ENCODE measurements at places on chromosomes 16 and 17.

- peak; percentile 68 for DNase-seq
Observed at GRCh38 chr16:11550791-11551498, 35.8 kb downstream of the LITAF start.

- no peak for DNase-seq
Observed at GRCh38 chr17:78211032-78211431, 3.0 kb upstream of the BIRC5 start.

DNA sequence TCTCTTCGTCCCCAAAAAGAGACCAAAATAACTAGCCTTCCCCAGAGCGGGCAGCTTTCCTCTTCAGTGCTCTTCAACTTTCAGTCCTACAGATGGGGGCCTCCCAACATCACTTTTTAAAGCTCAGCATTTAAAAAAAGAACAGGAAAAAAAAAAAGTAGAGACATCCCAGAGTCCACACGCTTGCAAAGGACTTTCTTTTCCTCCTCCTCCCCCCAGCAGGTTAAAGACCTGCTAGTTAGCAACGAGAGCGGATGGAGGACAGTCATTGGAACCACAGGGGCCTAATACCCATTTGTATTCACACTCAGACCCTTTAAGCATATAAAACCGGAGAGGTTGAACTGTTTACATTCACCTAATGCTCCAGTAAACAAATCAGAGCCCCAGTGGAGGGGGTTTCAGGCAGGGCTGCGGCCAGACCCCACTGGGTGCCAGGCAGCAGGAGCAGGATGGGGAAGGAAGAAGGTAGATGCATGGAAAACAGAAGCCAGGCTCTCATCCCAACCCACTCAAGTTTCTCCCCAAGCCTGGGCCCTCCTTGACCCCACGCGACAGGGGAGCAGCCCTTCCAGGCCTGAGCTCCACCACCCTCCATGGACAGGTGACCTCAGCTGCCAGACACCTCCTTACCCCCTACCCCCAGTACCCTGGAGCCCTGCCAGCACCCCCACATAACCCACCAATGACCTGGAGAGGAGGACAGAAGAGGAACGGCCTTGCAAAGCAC lies 15.2 kb downstream of the ZFHX3 start:
- DNase-seq: peak; percentile 61

DNA sequence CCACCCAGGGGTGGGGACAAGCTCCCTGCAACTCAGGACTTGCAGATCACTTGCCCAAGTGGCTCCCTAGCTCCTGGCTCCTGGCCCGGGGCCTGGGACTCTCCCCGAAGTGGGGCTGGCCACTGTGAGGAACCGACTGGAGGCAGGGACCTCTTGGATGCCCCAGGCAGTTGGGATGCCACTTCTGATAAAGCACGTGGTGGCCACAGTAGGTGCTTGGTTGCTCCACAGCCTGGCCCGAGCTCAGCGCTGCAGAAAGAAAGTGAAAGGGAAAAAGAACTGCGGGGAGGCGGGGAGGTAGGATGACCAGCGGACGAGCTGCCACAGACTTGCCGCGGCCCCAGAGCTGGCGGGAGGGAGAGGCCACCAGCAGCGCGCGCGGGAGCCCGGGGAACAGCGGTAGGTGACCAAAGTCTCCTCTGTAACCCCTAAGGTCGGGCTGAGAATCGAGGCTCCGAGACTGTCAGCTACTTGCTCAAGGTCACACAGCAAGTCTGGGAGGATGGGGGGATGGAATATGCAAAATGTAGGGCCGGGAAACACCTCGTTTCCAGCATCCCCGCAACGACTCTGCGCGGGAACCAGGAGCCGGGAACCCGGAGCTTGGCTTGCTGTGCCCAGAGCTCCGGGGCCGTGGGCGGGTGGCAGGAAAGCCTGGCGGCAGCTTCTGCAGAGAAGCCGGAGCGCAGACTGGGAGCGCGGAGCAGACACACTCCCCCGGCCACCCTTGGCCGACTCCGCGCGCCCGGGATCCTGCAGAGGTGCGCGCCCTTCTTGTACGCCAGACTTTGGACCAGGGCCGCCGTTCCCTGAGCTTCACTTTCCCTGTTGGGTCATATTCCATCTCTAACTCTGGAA lies 1.9 kb downstream of the CIITA start:
- no peak for DNase-seq

- DNase-seq: no peak
Observed at GRCh38 chr16:4882633-4883285, 35.5 kb downstream of the UBN1 start.

- DNase-seq: no peak
Observed at GRCh38 chr16:87762620-87763019, 3.2 kb downstream of the KLHDC4 start.

- DNase-seq: no peak
Observed at GRCh38 chr17:62630365-62631085, 3.1 kb downstream of the MRC2 start.

- DNase-seq: peak; percentile 24
Observed at GRCh38 chr17:48113201-48113676, 5.7 kb downstream of the SNX11 start.

- DNase-seq: no peak
Observed at GRCh38 chr17:42408061-42408460, 15.0 kb downstream of the CAVIN1 start.

DNA sequence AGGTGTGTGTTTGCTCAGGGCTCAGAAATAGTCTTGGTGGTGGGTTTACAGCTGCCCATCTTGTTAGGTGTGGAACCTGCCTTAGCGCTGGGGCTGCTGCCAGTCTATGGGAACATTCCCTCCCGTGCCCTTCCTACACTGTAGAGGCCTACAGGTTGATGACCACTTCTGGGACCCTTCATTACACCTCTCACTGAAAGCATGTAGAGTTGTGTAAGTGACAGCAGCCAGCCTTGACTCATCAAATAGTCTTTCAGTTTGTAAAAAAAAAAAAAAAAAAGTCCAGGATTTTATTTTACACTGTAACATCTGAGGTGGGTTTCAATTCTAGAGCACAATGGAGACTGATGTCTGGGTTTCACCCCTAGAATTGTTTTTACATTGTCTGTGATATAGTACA lies 193.9 kb downstream of the SPECC1 start:
- DNase-seq: no peak

DNA sequence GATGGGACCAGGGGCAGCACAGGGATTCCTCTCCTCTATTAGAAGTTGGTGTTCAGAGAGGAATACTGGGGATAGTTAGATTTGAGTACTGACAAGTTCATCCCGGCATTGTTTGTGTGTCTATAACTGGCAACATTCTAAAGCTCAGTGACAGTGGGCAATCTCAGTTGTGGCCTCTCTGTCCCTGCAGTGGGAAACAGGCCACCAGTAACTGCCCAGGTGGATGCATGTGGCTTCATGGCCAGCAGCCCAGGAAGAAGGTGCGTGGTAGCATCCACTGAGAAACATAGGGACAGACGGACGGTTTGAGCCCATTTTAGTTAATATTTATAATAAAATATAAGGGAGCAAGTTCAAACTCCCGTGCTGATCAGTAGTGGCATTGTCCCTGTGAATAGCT lies 51.5 kb downstream of the B9D1 start:
- DNase-seq: no peak

DNA sequence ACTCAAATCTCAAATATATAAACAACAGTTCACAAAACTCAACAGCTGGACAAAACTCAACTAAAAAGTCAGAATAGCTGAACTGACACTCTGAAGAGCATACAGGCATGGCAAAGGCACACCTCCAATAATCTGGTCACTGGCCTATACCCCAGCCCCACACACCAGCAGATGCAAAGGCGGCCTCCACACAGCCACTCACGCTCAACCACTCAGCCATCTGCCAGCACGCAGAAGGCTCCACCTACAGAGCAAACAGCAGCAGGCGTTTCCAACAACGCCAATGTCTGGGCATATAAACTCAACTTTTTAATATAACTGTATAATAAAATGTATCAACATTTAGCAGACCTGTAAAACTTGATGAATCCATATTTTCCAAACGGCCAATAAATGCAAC lies 17.2 kb downstream of the USP7 start:
- DNase-seq: no peak

- DNase-seq: peak; percentile 23
Observed at GRCh38 chr16:67104061-67104460, 5.7 kb upstream of the PHAF1 start.

- DNase-seq: no peak
Observed at GRCh38 chr17:44204441-44204882, 4.8 kb upstream of the ATXN7L3 start.

GRCh38 chr17:46044286-46044928 lies 45.4 kb downstream of the STH start:
- DNase-seq: peak; percentile 90

- no peak for DNase-seq
Observed at GRCh38 chr17:73722165-73722564, 77.9 kb upstream of the SDK2 start.

GRCh38 chr17:64162554-64162953 lies 32.6 kb upstream of the ERN1 start:
- no peak for DNase-seq

DNA sequence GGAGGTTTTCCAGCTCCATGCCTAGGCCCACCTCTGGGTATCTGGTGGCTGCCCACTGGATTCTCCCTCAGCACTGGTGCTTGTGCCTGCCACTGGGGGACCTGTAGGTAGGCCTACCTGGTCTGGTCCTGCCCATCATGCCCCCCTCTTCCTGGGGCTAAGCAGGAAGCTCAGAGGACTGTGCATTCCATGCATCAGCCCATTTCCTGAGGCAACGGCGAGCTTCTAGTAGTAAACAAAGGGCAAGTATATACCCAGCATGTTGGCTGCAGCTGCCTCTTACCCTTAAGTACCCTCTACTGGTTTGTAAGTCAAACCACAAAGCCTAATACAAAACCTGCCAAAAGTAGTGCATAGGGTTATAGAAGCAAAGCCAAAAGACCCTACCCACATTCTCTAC lies 37.5 kb downstream of the SDR42E1 start:
- DNase-seq: no peak

DNA sequence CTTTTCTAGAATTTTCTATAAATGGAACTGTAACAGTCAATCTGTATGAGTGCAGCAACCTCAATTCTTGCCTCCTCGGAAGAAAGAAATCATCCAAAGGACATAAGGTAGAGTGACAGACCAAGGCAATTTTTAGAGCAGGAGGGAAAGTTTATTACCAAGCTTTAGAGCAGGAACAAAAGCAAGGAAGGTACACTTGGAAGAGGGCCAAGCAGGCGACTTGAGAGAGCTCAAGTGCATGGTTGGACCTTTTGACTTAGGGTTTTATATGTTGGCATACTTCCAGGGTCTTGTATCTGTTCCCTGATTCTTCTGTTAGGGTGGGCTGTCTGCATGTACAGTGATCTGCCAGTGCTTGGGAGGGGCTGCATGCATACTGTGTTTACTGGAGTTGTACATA lies 50.3 kb downstream of the SCNN1G start:
- DNase-seq: no peak

- DNase-seq: no peak
Observed at GRCh38 chr16:11413907-11414595, 68.8 kb downstream of the RMI2 start.

GRCh38 chr17:50768346-50768761 lies 1.0 kb upstream of the ANKRD40CL start:
- no peak for DNase-seq

DNA sequence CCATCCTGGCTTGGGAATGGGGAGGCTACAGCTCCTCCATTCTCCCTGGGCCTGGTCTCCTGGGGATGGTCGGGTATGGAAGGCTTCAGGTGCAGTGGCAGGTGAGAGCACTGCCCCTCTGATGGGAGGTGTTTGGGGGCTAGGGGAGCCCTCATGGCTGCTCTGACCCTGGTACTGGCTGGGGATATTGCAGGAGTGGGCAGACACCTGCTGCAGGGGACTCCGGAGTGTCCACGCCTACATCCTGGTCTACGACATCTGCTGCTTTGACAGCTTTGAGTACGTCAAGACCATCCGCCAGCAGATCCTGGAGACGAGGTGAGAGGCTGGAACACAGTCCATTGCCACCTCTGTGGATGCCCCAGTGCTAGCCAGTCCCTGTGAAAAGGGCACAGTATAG lies 8.8 kb downstream of the RASL10B start:
- DNase-seq: no peak

- peak; percentile 20 for DNase-seq
Observed at GRCh38 chr16:46822270-46822669, 8.7 kb downstream of the C16orf87 start.

DNA sequence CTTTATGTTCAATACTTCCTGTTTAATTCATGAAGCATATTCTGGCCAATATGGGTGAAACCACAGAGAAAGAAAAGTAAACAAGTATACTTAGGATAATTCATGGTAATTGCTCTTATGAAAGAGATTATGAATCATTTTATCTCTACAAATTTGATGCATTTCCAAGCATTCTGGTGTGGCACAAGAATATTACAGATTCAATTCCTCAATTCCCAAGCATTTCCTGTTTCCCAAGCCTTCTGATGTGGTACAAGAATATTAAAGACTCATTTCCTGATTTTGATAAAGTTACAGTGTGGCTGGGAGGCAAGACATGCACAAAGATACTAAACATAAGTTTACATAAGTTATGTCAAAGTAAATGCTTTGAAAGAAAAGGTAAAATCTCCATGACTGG lies 126.1 kb upstream of the NUDT7 start:
- no peak for DNase-seq

- DNase-seq: no peak
Observed at GRCh38 chr16:22282254-22282892, 14.8 kb upstream of the POLR3E start.

GRCh38 chr16:31493506-31494125 lies 10.7 kb downstream of the SLC5A2 start:
- no peak for DNase-seq

- DNase-seq: no peak
Observed at GRCh38 chr17:76468634-76469010, 1.2 kb downstream of the AANAT start.

GRCh38 chr17:63156986-63157385 lies 191.0 kb downstream of the TANC2 start:
- DNase-seq: no peak

GRCh38 chr17:66373944-66374817 lies 71.8 kb downstream of the PRKCA start:
- no peak for DNase-seq

GRCh38 chr16:60137891-60138290 lies 1403.8 kb upstream of the GOT2 start:
- DNase-seq: no peak

GRCh38 chr17:4987767-4988567 lies 492 bp upstream of the CAMTA2 start:
- DNase-seq: peak; percentile 80

GRCh38 chr17:58329810-58330537 lies 1.4 kb upstream of the TSPOAP1 start:
- DNase-seq: no peak

GRCh38 chr16:80369138-80369958 lies 171.4 kb upstream of the DYNLRB2 start:
- DNase-seq: peak; percentile 69

DNA sequence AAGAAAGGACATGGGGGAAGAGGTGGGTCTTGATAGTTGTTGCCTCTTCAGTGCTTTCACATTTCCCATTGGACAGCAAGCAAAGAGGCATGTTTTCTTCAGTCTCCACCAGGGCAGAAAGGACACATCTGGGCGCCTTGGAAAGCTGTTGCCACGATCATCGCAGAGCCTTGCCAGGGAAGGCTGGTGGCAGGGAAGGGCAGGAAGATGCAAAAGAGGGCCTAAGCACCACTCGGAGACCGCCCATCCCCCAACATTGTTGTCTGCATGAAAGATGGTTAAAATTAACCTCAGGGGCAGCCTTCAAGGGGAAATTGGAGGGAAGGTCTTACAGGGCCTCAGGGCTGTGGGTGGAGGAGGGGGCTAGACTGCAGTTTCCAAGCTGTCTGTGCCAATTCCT lies 114.2 kb downstream of the SOX9 start:
- DNase-seq: no peak

All from muscle of back (tissue), 13 donors.